Naive B cell (primary cell): ENCODE measurements at places on chromosomes 13 and 19. TPM values are rescaled to one million over a fixed set of nuclear protein-coding genes. Genes with fewer than 3 reads are reported as not detected.

Gene KANK3
- 0.09 TPM for polyA plus RNA-seq

Gene CAB39L
- 5.2 TPM for polyA plus RNA-seq

Gene ADAMTS10
- not detected for polyA plus RNA-seq

Gene RCBTB1
- polyA plus RNA-seq = 16.1 TPM

Gene AXL
- polyA plus RNA-seq = 0.30 TPM

Gene KIR2DL1
- not detected for polyA plus RNA-seq

Gene SLC1A6
- not detected for polyA plus RNA-seq

Gene IGLON5
- polyA plus RNA-seq = not detected
